ENCODE measurements at places on chromosomes 1 and 21.

GRCh38 chr1:245091818-245092637, 62.8 kb upstream of the KIF26B start:
- DNase-seq = peak; percentile 96

GRCh38 chr1:117387060-117387633, 19.9 kb downstream of the MAN1A2 start:
- DNase-seq = no peak

DNA sequence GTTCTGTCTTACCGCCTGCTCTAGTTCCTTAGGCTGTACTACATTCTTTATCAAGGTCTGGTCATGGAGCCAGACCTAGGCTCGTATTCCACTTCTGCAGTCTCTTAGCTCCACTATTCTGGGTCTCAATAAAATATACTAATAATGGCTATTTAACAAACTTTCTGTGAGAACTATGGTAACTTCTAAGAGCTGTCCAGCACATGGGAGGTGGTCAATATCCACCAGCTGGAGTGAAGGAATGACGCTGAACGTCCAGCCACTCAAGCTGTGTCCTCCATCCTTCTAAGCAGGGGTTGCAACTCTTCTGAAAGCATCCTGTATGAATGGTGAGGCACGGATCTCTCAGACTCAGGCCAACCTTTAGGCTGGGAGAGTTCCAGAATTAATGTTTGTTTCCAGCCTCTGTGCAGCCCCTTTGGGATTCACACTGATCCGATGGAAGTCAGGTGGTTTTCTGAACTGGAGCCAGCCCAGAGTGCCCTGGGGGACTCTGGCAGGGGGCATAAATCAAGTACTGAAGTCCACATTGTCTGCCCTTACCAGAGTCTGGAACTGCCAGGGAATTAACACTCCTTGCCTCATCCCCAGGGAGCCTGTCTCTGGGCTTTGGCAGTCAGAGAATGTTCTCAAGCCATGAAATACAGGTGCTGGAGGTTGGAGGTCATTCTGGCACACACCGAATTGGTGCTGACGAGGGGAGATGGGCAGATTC, 57.4 kb downstream of the BRINP2 start:
- no peak for DNase-seq

- no peak for DNase-seq
These were observed 259.3 kb upstream of the AJAP1 start for GRCh38 chr1:4395158-4395557.

DNA sequence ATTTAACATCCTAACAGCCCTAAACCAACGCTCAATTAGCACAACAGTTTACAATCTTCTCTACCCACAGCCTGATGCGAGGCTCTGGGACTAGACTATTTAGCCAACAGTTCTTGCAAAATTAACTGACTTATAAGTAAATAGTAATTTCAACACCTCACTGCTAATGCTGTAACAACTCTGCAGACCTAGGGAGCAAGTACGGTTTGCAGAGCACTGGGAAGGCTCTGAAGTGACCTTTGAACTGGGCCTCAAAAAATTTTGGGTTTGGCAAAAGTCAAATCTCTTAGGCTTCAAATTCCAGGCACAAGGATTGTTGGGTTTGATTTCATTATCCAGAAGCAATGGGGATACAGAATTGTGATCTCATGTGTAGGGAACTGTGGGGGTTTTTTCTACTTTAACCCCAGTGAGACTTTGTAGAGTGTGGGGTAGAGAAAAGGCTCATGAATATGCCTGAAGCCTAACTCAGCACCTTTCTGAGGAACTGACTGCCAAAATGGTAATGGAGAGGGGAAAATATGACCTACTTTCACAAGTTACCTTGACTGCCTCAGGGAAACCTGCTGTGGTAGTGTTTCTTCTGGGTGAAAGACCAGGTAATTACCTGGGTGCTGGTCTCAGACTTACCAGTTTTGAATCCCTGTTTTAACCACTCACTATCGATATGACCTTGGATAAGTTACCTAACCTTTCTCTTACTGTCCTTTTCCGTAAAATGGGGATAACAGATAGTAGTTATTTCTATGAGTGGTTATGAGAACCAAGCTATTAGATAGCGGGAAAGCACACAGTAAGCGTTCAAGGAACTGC, 889 bp upstream of the TXLNA start:
- DNase-seq = no peak

GRCh38 chr1:83950106-83950661, 48.7 kb downstream of the TTLL7 start:
- DNase-seq = no peak

- DNase-seq = no peak
These were observed 770 bp downstream of the NTNG1 start for GRCh38 chr1:107141491-107142126.

GRCh38 chr21:39688010-39688409, 57.0 kb upstream of the IGSF5 start:
- DNase-seq = no peak

GRCh38 chr21:28311411-28312190, 681.1 kb downstream of the LTN1 start:
- no peak for DNase-seq

DNA sequence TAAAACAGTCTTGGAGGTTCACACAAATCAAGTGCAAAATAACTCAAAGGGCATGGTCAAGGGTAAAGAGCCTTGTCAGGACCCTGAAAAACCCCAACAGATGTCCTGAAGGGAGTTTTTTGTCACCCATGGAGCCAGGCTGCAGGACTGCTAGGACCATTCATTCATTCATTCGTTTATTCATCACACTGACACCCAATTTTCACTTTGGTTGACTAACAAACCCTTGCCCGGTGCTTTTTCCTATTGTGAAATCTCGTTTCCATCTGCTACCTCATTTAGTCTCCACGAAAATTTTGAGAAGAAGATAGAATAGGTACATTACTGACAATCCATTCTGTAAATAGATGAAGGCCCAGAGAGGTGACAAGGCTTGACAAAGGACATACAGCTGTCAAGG, 216.0 kb downstream of the HIVEP3 start:
- DNase-seq = no peak

DNA sequence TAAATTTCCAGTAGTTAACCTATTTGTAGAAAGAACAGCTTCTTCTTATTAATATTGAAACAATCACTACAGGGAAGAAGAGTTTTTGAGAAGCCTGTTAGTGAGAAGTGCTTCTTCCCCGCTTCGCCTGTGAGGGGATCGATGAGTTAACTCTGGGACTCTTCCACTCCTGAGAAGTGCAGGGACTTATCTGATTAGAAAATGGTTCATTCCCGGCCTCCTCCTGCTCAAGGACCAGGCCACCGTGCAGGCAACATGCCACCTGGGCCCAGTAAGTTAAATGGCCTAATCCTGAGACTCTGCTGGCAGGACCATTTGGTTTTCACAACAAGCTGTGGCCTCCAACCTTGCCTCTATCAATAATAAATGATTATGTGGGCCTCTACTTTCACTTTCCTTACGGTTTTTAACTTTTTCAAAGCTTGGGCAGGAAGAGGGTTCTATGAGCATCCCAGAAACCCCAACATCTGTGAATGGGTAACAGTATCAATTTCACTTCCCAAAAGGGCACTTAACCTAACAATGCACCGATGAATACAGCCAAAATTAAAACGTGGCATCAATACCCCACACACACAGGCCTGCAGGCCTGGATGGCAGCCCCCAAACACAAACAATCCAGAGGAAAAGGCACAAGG, 33.1 kb downstream of the SIPA1L2 start:
- DNase-seq = no peak

All from GM04504 (cell line).